ENCODE measurements at places on chromosomes 3 and 15. TPM values are rescaled to one million over a fixed set of nuclear protein-coding genes. Genes with fewer than 3 reads are reported as not detected.

The TM6SF1 gene
- 3.4 TPM for total RNA-seq

The SCG5 gene
- 10.7 TPM for total RNA-seq

The KNG1 gene
- total RNA-seq = not detected

The MCF2L2 gene
- 0.29 TPM for total RNA-seq

The ST3GAL6 gene
- total RNA-seq = 0.58 TPM

The KLHL6 gene
- total RNA-seq = not detected

The ROPN1 gene
- 0.18 TPM for total RNA-seq

The SKIL gene
- 13.5 TPM for total RNA-seq

The UROC1 gene
- not detected for total RNA-seq

The SLC30A4 gene
- total RNA-seq = 4.3 TPM

The ARGFX gene
- not detected for total RNA-seq

The SLC6A1 gene
- total RNA-seq = not detected

The APBA2 gene
- total RNA-seq = 7.2 TPM

The IMPG2 gene
- total RNA-seq = 0.18 TPM

The GOLGA6D gene
- total RNA-seq = not detected

The SLC2A2 gene
- total RNA-seq = not detected

The IQCF2 gene
- total RNA-seq = not detected

The COPG1 gene
- total RNA-seq = 329 TPM

The IL20RB gene
- total RNA-seq = 34.0 TPM

The ZIC1 gene
- total RNA-seq = not detected

The ZDHHC23 gene
- total RNA-seq = not detected

The LRRC15 gene
- under 0.01 TPM for total RNA-seq

The BSN gene
- not detected for total RNA-seq

The SKOR1 gene
- under 0.01 TPM for total RNA-seq

The CSPG4 gene
- total RNA-seq = 138 TPM

The TGM5 gene
- not detected for total RNA-seq

The PYGO1 gene
- 3.9 TPM for total RNA-seq

The THSD4 gene
- total RNA-seq = 60.5 TPM

The ERC2 gene
- total RNA-seq = not detected

The WDR72 gene
- not detected for total RNA-seq

The NGRN gene
- 65.2 TPM for total RNA-seq

The CLDN18 gene
- total RNA-seq = not detected

The GOLGB1 gene
- 22.7 TPM for total RNA-seq

The DPPA2 gene
- total RNA-seq = not detected

The CELF6 gene
- not detected for total RNA-seq

The DUOXA2 gene
- not detected for total RNA-seq

The ARPP19 gene
- 43.2 TPM for total RNA-seq

The TNFAIP8L3 gene
- total RNA-seq = 4.1 TPM

The RUBCN gene
- 23.1 TPM for total RNA-seq

The ACY1 gene
- total RNA-seq = 68.0 TPM

The SLC22A14 gene
- not detected for total RNA-seq

The SLC9C1 gene
- total RNA-seq = not detected

The FSIP1 gene
- 1.6 TPM for total RNA-seq

The PLOD2 gene
- 130 TPM for total RNA-seq

The CCR4 gene
- not detected for total RNA-seq

The CCR8 gene
- total RNA-seq = not detected

The SLC7A14 gene
- 0.29 TPM for total RNA-seq

The C15orf39 gene
- total RNA-seq = 10.1 TPM

The C3orf52 gene
- 2.1 TPM for total RNA-seq

The SUSD5 gene
- 0.58 TPM for total RNA-seq

All from myometrial cell (primary cell).